ENCODE measurements at places on chromosomes 3 and 15.

DNA sequence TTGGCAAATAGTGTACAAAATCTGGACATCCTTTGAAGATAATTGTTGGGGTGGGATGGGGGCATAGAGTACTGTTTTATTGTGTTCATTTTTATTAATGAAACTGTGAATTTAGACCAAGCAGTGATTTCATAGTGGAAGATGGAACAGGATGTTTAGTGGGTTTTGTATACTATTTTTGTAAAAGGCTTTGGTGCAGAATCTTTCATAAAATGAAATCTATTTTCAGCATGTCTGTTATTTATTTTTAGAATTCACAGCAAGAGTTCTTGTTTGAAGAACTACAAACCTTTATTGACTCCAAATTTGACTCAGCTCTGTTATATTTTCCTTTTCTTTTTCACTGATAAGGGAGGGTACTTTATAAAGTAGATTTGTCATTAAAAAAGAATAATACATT is 145.4 kb downstream of the AKAP13 start:
- DNase-seq, result no peak

GRCh38 chr3:117692416-117692995 is 982.9 kb downstream of the TUSC7 start:
- DNase-seq, result no peak

- no peak for DNase-seq
Measured at GRCh38 chr3:127784865-127785710, 37.2 kb downstream of the MGLL start.

DNA sequence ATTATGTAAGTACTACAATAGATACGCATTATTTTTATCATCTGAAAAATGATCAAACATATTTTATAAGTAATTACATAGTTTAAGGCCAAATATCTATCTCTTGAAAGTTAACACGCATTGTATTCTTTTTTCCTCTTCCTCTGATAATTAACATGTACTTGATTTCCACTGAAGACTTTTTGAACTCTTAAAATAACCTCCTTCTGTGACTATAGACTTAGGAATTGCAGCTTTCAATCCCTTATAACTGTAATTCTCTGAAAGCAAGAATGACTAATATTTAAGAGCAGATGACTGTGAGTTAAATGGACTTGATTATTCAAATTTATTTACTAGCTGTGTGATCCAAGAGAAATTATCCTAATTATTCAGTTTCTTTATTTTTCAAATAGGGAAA is 730.6 kb upstream of the NECTIN3 start:
- DNase-seq, result no peak

GRCh38 chr3:11640009-11640673 is 3.6 kb downstream of the VGLL4 start:
- no peak for DNase-seq

DNA sequence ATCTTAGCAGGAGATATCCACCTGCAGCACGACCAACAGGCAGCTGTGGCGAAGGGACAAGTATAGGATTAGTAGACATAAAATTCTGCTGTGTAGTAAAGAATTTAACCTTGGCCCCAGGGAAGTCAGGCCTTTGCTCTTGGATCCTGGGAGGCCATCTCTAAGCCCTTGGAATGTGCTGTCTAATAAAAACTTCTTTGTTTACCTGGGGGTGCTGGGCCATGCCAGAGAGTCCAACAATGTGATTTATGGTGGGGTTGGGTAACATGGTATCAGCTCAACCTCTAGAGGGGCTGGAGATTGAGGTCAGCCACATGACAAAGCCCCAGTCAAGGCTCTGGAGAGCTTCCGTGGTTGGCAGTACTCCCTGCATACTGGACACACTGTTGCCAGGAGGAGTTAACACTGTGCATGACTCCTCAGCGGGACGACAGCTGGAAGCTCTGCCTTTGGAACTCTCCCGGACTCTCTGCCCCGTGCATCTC is 52.4 kb downstream of the HEG1 start:
- DNase-seq, result no peak

- no peak for DNase-seq
Measured at GRCh38 chr15:50883903-50884302, 24.6 kb upstream of the AP4E1 start.

- DNase-seq, result no peak
Measured at GRCh38 chr3:49618412-49618811, 55.7 kb upstream of the APEH start.

- no peak for DNase-seq
Measured at GRCh38 chr3:185406121-185406620, 43.2 kb downstream of the MAP3K13 start.

- no peak for DNase-seq
Measured at GRCh38 chr3:161475206-161475605, 21.4 kb upstream of the OTOL1 start.

- DNase-seq, result no peak
Measured at GRCh38 chr15:49383266-49383665, 39.8 kb upstream of the FGF7 start.

All from caudate nucleus (tissue), 63 donors.